ENCODE measurements at places on chromosomes 11 and 22. TPM values are rescaled to one million over a fixed set of nuclear protein-coding genes. Genes with fewer than 3 reads are reported as not detected.
A peak's percentile ranks its signal among the peaks of the same experiment; 100 is the strongest.

DNA sequence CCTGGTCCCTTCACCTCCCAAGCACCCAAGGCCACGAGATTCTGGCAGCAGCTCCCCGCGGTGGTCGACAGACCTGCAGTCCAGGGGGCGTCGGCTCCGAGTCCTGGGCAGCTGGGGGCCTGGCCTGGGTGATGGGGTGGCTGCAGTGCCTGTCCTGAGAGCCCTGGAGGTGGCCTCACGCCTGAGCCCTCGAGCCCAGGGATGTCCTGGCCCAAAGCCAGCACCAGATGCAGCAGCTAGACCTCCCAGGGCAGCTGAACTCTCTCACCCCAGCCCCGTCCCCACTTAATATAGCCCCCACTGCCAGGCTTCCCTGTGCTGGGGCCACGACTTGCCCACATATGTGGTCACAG, 6.6 kb downstream of the LMNTD2 start:
- H3K27ac ChIP-seq = no peak overlapping the region
- no peak for DNase-seq
- peaks cover 23% of the 10 kb centered on the region for H3K4me1 ChIP-seq
- H3K27me3 ChIP-seq = peaks cover 80% of the 10 kb centered on the region
- H3K36me3 ChIP-seq = no peaks in the 10 kb centered on the region

DNA sequence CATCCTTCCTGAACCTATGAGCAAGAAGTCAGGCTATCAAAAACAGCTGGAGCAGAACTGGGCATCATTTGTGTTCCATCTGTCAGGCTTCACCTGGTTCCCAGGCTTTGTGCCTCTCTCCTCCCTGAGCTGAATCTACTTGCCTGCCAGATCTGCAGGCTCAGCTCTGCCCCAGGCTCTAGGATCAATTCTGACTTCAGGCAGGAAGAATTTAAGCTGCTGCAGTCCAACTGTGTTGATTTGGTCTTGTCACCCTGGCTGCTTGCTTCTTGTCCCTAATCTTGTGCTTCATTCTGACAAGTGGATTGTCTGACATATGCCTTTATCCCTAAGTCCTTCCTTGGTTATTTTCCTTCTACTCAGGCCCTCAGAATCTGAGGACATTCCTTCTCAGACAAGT, 31.6 kb upstream of the CADM1 start:
- no peaks in the 10 kb centered on the region for H3K27me3 ChIP-seq
- DNase-seq = no peak
- no peak overlapping the region for H3K4me3 ChIP-seq
- no peak overlapping the region for H3K27ac ChIP-seq
- no peaks in the 10 kb centered on the region for H3K36me3 ChIP-seq

GRCh38 chr22:29205594-29206371, at the start of gene EMID1:
TSS of gene EMID1 (plus strand) at chr22:29205896. CDS start at chr22:29206039, 143 bp downstream.
- DNase-seq = no peak
- H3K27me3 ChIP-seq = no peaks in the 10 kb centered on the region
- peak within 1 kb of the TSS; percentile 52 for H3K4me3 ChIP-seq
- no peaks in the 10 kb centered on the region for H3K4me1 ChIP-seq

DNA sequence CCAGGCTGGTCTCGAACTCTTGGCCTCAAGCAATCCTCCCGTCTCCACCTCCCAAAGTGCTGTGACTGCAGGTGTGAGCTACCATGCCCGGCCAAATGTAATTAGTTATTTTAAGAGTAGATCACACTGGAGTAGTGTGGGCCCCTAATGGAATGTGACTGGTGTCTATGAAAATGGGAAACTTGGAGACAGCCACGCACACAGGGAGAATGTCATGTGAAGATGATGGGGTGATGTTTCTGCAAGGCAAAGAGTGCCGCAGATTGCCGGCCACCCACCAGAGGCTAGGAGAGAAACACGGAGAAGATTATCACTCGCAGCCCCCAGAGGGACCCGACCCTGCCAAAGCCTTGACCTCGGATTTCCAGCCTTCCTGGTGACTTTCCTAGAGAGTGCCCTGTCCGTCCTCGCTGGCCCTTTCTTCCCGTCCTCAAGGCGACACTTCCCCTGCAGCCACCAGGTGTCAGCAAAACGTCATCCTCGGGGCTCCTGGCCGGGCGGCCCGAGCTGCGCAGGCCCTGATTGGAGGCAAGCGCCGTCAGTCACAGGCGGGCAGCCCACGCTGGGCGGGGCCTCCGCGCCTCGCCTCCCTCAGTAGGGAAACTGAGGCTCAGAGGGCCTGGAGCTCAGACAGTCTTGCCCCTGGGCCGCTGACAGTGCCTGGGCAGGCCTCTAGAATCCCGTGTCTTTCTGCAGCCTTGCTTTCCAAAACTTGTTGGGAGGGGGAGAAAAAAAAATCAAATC, 16.3 kb downstream of the CRYBB2 start:
- no peak overlapping the region for H3K27ac ChIP-seq
- H3K27me3 ChIP-seq = peaks cover 18% of the 10 kb centered on the region
- no peaks in the 10 kb centered on the region for H3K4me1 ChIP-seq
- H3K4me3 ChIP-seq = no peak overlapping the region
- DNase-seq = peak; percentile 18
- H3K36me3 ChIP-seq = no peaks in the 10 kb centered on the region

- H3K27ac ChIP-seq = no peak overlapping the region
- no peak for DNase-seq
- no peaks in the 10 kb centered on the region for H3K4me1 ChIP-seq
Observed at GRCh38 chr11:113045146-113045545, 83.9 kb downstream of the NCAM1 start.

DNA sequence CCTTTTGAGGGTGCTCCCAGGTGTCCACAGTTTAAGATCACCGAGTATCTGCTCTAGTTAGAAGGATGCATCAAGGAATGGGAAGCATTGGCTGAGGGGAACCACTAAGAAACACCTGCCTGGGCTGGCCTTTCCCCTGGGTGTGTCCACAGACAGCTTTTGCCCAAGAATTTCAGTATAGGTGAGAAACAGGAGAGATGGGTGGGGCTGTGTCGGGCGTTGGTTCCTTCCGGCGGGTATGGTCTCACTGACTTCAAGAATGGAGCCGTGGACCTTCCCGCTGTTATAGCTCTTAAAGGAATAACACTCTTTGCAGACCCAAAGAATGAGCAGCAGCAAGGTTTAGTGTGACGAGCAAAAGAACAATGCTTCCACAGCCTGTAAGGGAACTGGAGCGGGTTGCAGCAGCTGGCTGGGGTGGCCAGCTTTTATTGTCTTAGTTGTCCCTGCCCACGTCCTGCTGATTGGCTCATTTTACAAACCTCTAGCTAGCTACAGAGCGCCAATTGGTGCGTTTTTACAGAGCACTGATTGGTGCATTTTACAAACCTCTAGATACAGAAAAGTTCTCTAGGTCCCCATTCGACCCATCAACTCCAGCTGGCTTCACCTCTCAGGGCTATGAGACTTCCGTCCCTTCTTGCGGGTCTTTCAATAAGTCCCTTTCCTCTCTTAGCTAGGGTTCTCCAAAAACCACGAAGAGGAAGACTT, 2.4 kb downstream of the FADS1 start:
- DNase-seq = peak; percentile 28
- no peaks in the 10 kb centered on the region for H3K27me3 ChIP-seq
- H3K36me3 ChIP-seq = no peaks in the 10 kb centered on the region
- peak overlapping the region; percentile 79 for H3K4me3 ChIP-seq
- peak overlapping the region; percentile 99 for H3K27ac ChIP-seq
- no peaks in the 10 kb centered on the region for H3K4me1 ChIP-seq

DNA sequence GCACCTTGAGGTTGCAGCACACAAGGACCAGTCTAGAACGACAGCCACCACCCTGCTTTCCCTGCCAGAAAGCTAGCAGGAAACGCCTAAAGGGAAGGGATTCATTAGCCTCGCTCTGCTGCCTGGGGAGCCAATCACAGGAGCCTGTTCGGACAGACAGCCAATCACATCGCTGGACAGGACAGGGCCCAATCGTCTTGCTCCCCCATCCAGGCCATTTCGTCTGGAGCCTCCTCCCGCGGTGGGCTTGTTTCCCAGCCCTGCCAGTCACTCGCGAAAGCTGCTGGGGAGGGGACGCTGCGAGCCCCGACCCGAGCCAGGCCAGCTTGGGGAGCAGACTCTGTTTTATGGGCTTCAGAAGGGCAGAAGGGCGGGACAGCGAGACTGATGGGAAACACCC, 79.8 kb upstream of the NCAM1 start:
- H3K4me1 ChIP-seq = peaks cover 24% of the 10 kb centered on the region
- no peak for DNase-seq
- H3K27ac ChIP-seq = no peak overlapping the region

- H3K4me3 ChIP-seq = no peak overlapping the region
- no peaks in the 10 kb centered on the region for H3K4me1 ChIP-seq
- H3K27ac ChIP-seq = no peak overlapping the region
- H3K27me3 ChIP-seq = no peaks in the 10 kb centered on the region
Observed at GRCh38 chr11:70887542-70887827, 364.9 kb downstream of the SHANK2 start.

GRCh38 chr11:64060861-64061444, 25.2 kb downstream of the FLRT1 start:
- DNase-seq = no peak
- H3K4me3 ChIP-seq = peak overlapping the region; percentile 16
- H3K27me3 ChIP-seq = no peaks in the 10 kb centered on the region
- H3K36me3 ChIP-seq = no peaks in the 10 kb centered on the region

DNA sequence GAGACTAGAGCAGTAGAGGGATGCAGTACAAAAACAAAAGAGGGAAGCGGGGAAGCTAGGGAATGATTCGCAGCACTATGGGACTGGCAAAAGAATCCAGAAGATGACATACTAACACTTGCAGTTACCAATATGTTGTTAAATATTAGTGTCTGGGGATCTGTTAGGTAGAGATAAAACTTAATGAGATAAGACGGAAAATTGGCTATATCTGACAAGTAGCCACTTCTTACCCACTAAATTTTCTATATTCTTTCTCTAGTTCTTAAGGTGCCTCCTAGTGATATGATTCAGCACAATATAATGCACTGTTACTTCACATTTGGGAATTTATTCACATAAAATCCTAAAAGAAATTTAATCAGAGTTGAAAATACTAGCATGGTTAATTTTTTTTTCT, 30.8 kb downstream of the CCDC90B start:
- H3K27me3 ChIP-seq = no peaks in the 10 kb centered on the region
- no peaks in the 10 kb centered on the region for H3K4me1 ChIP-seq
- no peak overlapping the region for H3K4me3 ChIP-seq
- no peak for DNase-seq

GRCh38 chr11:20731676-20732215, 62.4 kb downstream of the NELL1 start:
- DNase-seq = no peak
- no peak overlapping the region for H3K4me3 ChIP-seq
- H3K27me3 ChIP-seq = no peaks in the 10 kb centered on the region
- no peak overlapping the region for H3K27ac ChIP-seq

- DNase-seq = no peak
- H3K4me3 ChIP-seq = no peak overlapping the region
- H3K36me3 ChIP-seq = no peaks in the 10 kb centered on the region
- no peaks in the 10 kb centered on the region for H3K27me3 ChIP-seq
- no peak overlapping the region for H3K27ac ChIP-seq
Observed at GRCh38 chr11:46612326-46612725, 4.7 kb downstream of the HARBI1 start.

DNA sequence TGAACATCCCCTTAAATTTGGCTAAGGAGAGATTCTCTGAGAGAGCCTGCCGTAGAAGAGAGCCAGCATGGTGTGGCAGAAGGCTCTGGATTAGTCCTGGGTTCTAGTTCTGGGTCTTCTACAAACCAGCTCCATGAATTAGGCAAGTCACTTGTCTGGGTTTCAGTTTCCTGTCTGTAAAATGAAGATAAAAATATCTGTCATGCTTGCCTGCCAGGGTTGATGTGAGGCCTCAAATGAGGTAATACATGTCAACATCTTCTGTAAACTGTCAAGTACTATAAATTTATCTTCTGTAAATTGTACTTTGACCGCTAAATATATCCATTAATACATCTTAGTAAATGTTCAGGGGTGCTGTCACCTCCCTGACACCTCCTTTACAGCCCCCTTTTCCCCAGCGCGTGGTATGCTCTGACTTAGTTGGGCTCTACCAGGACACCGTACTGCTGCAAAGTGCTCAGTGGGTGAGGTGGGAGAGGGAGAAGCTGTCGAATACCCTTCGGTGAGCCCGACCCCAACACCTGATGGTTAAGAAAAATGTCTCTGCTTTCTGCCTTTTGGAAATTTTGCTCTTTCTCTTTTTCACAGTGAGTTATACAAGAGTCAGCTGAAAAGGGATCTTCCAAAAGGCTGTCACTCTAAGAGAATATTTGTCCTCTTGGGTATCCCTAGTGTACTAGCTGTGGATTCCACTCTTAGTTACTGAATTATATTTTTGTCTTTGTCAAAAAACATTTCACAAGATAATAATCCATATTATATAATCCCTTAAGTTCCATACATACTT, 15.0 kb downstream of the RBX1 start:
- no peak overlapping the region for H3K4me3 ChIP-seq
- no peaks in the 10 kb centered on the region for H3K27me3 ChIP-seq
- no peak overlapping the region for H3K27ac ChIP-seq
- peaks cover 8% of the 10 kb centered on the region for H3K4me1 ChIP-seq
- no peak for DNase-seq
- no peaks in the 10 kb centered on the region for H3K36me3 ChIP-seq

GRCh38 chr22:49532869-49533802, 294.5 kb downstream of the BRD1 start:
- no peaks in the 10 kb centered on the region for H3K4me1 ChIP-seq
- no peaks in the 10 kb centered on the region for H3K27me3 ChIP-seq
- no peak overlapping the region for H3K27ac ChIP-seq
- no peak overlapping the region for H3K4me3 ChIP-seq
- no peaks in the 10 kb centered on the region for H3K36me3 ChIP-seq
- no peak for DNase-seq

DNA sequence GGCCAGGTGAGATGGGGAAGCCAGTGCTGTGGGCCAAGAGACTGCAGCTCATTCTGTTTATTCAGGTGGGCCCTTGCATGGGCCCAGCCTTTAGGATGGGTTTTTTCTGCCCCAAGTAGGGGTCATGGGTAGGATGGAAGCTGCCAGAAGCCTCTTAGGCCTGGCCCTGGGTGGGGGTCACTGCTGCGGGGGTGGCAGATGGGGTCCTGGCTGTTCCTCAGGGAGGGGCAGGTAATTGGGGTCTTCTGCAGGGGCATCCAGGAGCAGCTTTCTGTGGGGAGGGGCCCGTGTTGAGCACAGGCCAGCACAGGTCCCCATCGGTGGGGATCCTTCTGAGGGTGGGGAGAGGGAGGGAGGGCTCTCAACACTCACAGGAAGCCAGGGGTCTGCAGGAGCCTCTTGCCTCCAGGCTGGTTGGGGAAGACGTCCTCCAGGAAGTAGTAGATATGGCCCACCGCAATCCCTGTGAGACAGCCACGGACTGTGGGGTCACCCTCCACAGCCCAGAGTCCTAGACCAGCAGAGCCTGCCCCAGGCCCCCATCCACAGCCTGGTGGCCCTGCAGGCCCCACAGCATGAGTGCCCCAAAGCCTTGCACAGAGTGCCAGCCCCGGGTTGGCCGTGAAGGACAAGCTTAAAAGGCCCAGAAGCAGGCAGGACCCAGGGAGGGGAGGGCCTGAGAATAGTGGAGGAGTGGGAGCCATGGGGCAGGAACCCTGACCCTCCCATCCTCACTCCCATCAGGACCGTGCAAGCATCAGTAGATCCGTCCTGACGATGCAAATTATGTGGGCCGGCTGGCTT, 1.9 kb downstream of the DERL3 start:
- H3K36me3 ChIP-seq = peaks cover 2% of the 10 kb centered on the region
- no peak for DNase-seq
- no peaks in the 10 kb centered on the region for H3K4me1 ChIP-seq
- H3K27me3 ChIP-seq = no peaks in the 10 kb centered on the region
- no peak overlapping the region for H3K4me3 ChIP-seq
- no peak overlapping the region for H3K27ac ChIP-seq

GRCh38 chr11:25775603-25776002, 556.3 kb upstream of the ANO3 start:
- no peaks in the 10 kb centered on the region for H3K4me1 ChIP-seq
- no peak overlapping the region for H3K4me3 ChIP-seq
- no peaks in the 10 kb centered on the region for H3K36me3 ChIP-seq
- no peak for DNase-seq
- no peaks in the 10 kb centered on the region for H3K27me3 ChIP-seq
- H3K27ac ChIP-seq = no peak overlapping the region

The PAX6 gene
- not detected for total RNA-seq

The WNT7B gene
- not detected for total RNA-seq

The CHCHD10 gene
- 3.7 TPM for total RNA-seq

The PKNOX2 gene
- total RNA-seq = 7.2 TPM

Data from tibial nerve (tissue), 4 donors.